ENCODE measurements at places on chromosomes 2 and 18.

DNA sequence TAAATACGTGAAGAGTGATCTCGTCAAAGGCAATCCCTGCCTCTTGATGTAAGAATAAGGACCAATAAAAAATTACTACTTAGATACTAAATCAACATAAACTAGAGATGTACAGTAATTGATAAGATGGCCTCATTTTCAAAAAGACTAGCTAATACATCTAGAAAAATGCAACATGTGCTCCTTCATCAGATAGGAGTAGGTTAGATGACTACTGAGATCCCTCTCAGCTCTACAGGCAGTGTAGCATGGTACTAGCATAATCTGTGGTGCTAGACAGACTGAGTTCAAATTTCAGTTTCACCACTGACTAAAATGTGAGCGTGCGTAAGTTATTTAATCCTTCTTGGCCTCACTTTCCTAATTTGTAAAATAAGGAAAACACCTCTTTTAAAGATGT lies 82.6 kb upstream of the FRZB start:
- H3K36me3 ChIP-seq, result peaks cover 45% of the 10 kb centered on the region
- H3K27me3 ChIP-seq, result no peaks in the 10 kb centered on the region
- no peak overlapping the region for H3K4me3 ChIP-seq
- no peak for DNase-seq

GRCh38 chr18:42872838-42873237 lies 242.6 kb downstream of the RIT2 start:
- H3K4me3 ChIP-seq, result no peak overlapping the region
- H3K27me3 ChIP-seq, result peaks cover 6% of the 10 kb centered on the region
- DNase-seq, result no peak
- H3K27ac ChIP-seq, result no peak overlapping the region
- H3K4me1 ChIP-seq, result no peaks in the 10 kb centered on the region
- H3K36me3 ChIP-seq, result no peaks in the 10 kb centered on the region

- H3K27me3 ChIP-seq, result peaks cover 3% of the 10 kb centered on the region
- no peak for DNase-seq
- no peak overlapping the region for H3K4me3 ChIP-seq
- H3K4me1 ChIP-seq, result no peaks in the 10 kb centered on the region
- H3K27ac ChIP-seq, result no peak overlapping the region
- H3K36me3 ChIP-seq, result peaks cover 3% of the 10 kb centered on the region
Measured at GRCh38 chr2:468648-469336, 180.9 kb upstream of the ALKAL2 start.

GRCh38 chr2:113240150-113240914 lies 38.4 kb downstream of the PAX8 start:
- H3K4me3 ChIP-seq, result peak overlapping the region; percentile 23
- peak; percentile 95 for DNase-seq
- H3K27ac ChIP-seq, result peak overlapping the region; percentile 91
- no peaks in the 10 kb centered on the region for H3K36me3 ChIP-seq

DNA sequence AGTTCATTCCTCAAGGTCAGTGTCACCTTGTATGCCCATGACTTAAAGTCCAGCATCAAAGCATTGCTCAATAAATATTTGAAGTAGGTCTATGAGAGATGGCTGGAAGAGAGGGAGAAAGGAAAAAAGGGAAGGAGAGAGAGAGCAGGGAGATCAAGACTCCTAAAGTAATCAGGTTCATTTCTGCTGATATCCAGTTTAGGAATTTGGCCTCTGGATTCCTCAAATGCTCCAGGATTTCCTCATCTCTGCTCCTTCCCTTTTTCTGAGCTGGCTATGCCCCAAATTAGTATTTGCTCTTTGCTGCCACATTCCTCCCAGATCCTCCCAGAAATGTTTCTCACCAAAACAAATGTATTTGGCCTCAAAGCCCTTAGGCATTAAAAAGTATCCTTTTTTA lies 739.4 kb upstream of the CHAC2 start:
- DNase-seq, result no peak
- no peaks in the 10 kb centered on the region for H3K27me3 ChIP-seq
- H3K4me3 ChIP-seq, result no peak overlapping the region
- H3K4me1 ChIP-seq, result peaks cover 29% of the 10 kb centered on the region
- H3K36me3 ChIP-seq, result no peaks in the 10 kb centered on the region

DNA sequence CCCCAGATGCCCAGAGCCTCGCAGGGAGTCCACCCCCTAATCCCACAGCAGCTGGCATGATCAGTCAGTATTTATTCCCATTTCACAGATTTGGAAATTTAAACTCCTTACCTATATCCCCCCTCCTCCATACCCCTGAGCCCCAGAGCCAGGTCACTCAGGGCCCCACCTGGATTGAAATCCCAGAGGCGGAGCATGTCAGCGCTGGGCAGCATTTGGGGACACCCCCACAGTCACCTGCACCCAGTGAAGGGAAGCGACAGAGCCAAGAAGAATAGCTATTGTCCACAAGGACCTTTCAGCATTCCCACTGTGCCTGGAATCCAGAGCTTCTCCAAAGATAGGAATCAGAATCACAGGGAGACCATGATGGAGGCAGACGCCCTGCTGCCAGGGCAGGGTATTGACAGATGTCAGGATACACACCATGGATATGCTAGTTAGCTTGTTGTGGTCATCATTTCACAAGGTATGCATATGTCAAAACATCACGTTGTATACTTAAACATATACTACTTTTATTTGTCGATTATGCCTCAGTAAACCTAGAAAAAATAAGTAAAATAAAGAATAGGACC lies 968 bp upstream of the ASTL start:
- no peaks in the 10 kb centered on the region for H3K36me3 ChIP-seq
- no peak overlapping the region for H3K27ac ChIP-seq
- peaks cover 18% of the 10 kb centered on the region for H3K27me3 ChIP-seq

- DNase-seq, result no peak
- no peak overlapping the region for H3K27ac ChIP-seq
- H3K4me3 ChIP-seq, result no peak overlapping the region
- no peaks in the 10 kb centered on the region for H3K4me1 ChIP-seq
Measured at GRCh38 chr2:30860003-30860725, 52.9 kb upstream of the CAPN13 start.

- DNase-seq, result no peak
- no peaks in the 10 kb centered on the region for H3K27me3 ChIP-seq
- H3K4me1 ChIP-seq, result peaks cover 7% of the 10 kb centered on the region
- no peak overlapping the region for H3K27ac ChIP-seq
Measured at GRCh38 chr2:150088538-150088937, 398.9 kb downstream of the RND3 start.

GRCh38 chr2:12330916-12331315 lies 385.8 kb upstream of the TRIB2 start:
- no peak overlapping the region for H3K27ac ChIP-seq
- no peaks in the 10 kb centered on the region for H3K27me3 ChIP-seq
- H3K4me3 ChIP-seq, result no peak overlapping the region
- H3K36me3 ChIP-seq, result no peaks in the 10 kb centered on the region
- H3K4me1 ChIP-seq, result peaks cover 14% of the 10 kb centered on the region

DNA sequence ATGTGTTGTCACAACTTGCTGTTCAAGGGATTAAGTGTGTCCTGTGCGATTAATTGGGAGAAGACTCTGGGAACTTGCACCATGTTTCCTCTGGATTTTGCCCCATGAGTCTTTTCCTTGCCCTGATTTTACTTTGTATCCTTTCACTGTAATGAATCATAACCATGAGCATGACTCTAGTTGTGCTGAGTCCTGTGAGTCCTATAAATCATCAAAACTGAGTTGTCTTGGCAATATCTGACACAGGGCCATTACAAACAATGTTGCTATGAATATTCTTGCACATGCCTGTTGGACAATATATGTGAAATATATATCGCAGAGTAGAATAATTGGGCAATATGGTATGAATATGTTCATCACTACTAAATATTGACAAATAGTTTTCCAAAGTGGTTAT lies 56.5 kb upstream of the COL5A2 start:
- H3K4me3 ChIP-seq, result no peak overlapping the region
- no peaks in the 10 kb centered on the region for H3K27me3 ChIP-seq
- H3K36me3 ChIP-seq, result no peaks in the 10 kb centered on the region
- no peak for DNase-seq
- peaks cover 18% of the 10 kb centered on the region for H3K4me1 ChIP-seq

- no peak for DNase-seq
- H3K36me3 ChIP-seq, result no peaks in the 10 kb centered on the region
- H3K4me1 ChIP-seq, result no peaks in the 10 kb centered on the region
- no peak overlapping the region for H3K27ac ChIP-seq
Measured at GRCh38 chr2:194491409-194492115, 1165.5 kb upstream of the SLC39A10 start.

DNA sequence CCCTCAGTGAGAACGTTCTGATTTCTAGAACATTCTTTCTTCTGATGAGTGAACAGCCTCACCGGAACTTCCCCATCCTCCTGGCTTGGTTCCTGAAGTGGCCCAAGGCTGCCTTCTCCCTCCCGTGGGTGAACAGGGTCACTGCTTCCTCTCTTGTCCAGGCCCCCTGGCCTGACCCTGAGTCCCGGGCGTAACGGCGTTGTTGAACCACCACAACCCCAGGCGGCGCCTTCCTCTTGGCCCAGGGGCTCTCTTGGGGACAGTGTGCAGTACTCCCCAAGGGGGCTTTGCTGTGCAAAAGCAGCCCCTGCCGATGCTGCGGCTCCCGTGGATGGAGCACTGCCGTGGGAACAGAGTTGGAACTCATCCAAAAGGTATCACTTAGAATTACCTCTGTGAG lies 147.2 kb downstream of the TSN start:
- H3K4me1 ChIP-seq, result no peaks in the 10 kb centered on the region
- peaks cover 11% of the 10 kb centered on the region for H3K27me3 ChIP-seq
- no peak for DNase-seq
- no peak overlapping the region for H3K27ac ChIP-seq
- H3K4me3 ChIP-seq, result no peak overlapping the region
- no peaks in the 10 kb centered on the region for H3K36me3 ChIP-seq

DNA sequence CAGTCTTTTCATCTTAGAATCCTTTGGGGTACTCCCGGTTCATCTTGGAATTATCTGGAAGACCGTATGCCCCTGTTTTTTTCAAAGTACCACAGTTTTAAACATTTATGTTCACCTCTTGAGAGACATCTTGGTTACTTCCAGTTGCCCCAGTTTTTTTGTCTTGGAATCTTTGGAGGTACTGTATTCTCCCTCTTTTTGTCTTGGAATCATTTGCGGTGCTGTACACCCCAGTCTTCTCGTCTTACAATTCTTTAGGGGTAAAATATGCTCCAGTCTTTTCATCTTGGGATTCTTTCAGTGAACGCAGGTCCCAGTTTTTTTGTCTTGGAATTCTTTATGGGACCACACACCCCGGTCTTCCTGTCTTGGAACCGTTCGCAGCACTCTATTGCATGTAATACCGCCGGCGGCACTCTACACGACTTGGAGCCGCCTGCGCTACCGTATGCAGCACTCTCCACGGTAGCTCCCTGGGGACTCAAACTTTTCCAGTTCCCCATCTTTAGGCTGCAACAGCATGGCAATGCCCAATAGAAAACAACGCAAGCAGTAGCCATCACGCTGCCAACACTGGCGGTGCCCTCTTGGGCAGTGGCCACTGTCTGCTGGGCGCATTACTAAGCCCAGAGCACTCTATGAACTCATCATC lies 21.2 kb upstream of the ZDBF2 start:
- no peak for DNase-seq
- H3K36me3 ChIP-seq, result no peaks in the 10 kb centered on the region
- no peaks in the 10 kb centered on the region for H3K4me1 ChIP-seq
- H3K27ac ChIP-seq, result no peak overlapping the region

Data from osteocyte (in vitro differentiated cells).